ENCODE measurements at places on chromosomes 2 and 18.

GRCh38 chr2:18001671-18002070 is 123.2 kb downstream of the KCNS3 start:
- DNase-seq = no peak

GRCh38 chr18:14961991-14962390 is 214.0 kb downstream of the ANKRD30B start:
- no peak for DNase-seq

GRCh38 chr2:236998236-236998635 is 87.5 kb upstream of the COPS8 start:
- DNase-seq = no peak

GRCh38 chr2:12841021-12841420 is 124.3 kb downstream of the TRIB2 start:
- DNase-seq = no peak

DNA sequence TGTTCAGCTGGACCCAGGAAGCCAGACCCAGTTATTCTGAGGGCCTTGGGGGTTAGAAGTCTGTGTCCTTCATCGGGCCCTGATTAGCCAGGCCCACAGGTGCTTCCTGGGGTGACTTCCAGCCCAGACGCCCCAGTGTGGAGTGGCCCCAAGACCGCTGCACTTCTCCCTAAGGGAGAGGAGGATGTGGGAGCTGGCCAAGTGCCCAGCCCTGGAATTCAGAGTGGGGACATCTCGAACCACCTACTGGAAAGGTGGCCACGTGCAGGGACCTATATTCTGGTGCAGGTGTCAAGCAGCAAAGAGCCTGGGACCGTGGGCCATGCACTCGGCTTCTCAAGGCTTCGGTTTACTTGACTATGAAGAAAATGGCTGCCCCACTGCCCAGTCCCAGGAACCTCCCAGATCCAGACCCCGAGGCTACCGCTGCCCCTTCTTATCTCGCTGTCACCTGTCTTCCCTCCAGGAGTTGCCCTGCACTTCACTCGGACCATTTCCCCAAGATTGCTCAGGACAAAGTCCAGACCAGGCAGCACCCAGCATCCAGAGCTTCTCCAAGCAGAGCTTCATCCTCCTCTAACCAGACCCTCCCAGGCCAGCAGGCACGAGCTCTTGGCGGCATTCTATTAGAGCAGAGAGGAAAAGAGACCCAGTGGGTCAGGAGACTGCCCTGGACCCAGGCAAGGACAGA is 142.8 kb upstream of the ID2 start:
- no peak for DNase-seq

GRCh38 chr18:8507361-8507760 is 101.9 kb upstream of the RAB12 start:
- DNase-seq = no peak

DNA sequence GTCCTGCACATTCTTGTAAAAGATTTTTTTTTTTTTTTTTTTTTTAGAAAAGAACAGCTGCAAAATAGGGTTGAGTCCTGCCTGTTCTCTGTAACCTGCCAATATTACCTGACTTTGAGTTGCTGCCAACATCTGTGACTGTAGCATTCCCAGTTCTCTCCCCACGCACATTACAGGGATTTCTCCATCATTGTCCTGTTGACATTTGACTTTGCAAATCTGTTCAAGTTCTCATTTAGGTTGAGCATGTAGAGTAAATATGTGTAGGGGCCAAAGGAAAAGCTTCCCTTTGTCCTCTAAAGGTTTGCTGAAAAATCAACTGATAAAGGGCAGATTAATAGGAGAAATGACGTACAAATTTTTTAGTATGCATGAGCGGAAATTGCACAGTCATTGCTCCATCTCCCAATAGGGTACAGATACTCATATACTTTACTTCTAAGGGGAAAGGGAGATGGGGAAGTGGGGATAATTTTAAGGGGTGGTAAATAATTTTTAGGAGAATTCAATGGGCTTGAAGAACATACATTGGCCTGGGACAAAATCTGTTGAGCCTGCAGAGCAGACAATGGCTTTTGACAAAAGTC is 385.5 kb downstream of the PIK3C3 start:
- no peak for DNase-seq

DNA sequence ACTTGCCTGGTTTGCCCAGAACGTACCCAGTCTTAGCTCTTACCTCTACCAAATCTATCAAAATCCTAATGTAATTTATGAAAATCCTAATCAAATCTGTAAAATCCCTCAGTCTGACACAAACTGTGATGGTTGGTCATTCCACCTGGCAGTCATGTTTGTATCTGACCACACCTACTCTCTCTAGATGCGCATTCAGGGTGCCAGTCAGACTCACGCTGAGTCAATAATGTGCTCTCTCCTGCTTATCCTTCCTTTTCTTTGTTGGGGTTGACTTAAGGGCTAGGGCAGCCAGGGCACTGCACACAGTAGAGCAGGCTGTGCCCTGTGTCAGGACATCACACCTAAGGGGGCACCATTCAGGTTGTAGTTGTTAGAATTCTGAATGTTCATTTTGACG is 48.5 kb upstream of the PARD3B start:
- DNase-seq = no peak

GRCh38 chr18:26784599-26784998 is 80.9 kb downstream of the AQP4 start:
- DNase-seq = no peak
